ENCODE measurements at places on chromosomes 1 and 21.

- DNase-seq, result no peak
These were observed 12.1 kb upstream of the MNDA start for GRCh38 chr1:158818975-158819431.

DNA sequence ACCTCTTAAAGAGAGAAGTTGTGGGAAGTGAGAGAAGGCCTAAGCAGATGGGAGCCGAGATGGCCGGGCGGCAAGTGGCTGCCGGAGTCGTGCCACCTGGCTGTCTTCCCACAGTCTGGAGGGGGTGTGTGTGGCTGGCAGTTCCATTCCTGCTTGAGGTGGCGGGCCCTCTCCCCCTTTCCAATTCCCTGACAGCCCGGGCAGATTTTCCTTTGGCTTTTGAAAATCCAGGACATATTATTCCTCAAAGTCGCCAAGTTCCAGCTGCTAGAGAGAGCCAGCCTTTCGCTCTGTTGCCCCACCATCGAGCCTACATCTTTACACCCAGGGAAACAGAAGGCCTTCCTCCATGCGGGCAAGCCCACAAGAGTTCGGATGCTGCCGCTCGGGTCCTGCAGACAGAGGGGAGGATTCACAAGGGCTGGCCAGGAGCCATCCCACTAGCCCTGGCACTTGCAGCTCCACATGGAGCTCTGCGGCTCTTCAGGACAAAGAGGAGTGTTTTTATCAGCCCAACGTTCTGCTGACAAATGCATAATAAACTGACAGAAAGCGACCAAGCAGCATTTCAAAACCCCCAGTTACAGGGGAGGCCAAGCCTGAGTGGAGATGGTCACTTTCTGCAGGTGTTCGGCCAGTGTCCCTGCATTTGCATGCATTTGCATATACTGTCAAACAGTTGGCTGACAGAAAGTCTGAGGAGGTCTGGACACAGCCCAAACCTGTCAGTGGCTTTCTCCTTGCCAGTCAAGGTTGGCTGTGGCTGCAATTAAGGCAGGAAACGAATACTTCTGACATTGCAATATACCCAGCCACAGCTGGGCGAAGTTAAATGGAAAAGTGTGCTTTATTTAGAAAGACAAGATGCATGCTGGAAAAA lies 45.9 kb downstream of the OLIG1 start:
- no peak for DNase-seq

- DNase-seq, result no peak
These were observed 33.3 kb downstream of the KLHDC7A start for GRCh38 chr1:18513995-18514394.

DNA sequence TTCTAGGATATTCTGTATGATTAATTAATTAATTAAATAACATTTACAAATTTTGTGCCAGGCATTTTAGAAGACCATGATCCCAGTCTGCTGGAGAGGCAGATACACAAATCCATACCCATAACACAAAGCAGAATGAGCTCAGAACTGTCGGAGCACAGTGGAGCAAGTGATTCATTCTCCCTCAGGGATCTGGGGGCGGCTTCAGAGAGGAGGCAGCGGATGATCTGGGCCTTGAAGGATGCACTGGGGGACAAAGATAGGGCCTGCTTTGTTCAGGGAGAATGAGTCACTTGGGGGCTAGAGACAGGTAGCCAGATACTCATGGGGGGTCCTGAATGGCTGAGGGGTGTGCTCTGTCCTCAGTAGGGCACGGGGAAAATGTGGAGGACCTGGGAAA lies 50.9 kb upstream of the TRABD2B start:
- no peak for DNase-seq
